ENCODE measurements at places on chromosomes 11 and 22. TPM values are rescaled to one million over a fixed set of nuclear protein-coding genes. Genes with fewer than 3 reads are reported as not detected.
A peak's percentile ranks its signal among the peaks of the same experiment; 100 is the strongest.

OR6T1 gene
- total RNA-seq, result not detected

TRIM29 gene
- not detected for total RNA-seq

USP2 gene
- total RNA-seq, result 20.6 TPM

AQP11 gene
- total RNA-seq, result not detected

- DNase-seq, result peak; percentile 69
Observed at GRCh38 chr11:67266449-67267187, at the start of gene GRK2. Gene GRK2 (plus strand): TSS chr11:67266473. CDS start chr11:67266700, 227 bp downstream.

GRCh38 chr22:44737406-44738346 is 14.7 kb upstream of the ARHGAP8 start:
- DNase-seq, result no peak

- no peak for DNase-seq
Observed at GRCh38 chr22:23098718-23099530, 28.6 kb downstream of the GNAZ start.

DNA sequence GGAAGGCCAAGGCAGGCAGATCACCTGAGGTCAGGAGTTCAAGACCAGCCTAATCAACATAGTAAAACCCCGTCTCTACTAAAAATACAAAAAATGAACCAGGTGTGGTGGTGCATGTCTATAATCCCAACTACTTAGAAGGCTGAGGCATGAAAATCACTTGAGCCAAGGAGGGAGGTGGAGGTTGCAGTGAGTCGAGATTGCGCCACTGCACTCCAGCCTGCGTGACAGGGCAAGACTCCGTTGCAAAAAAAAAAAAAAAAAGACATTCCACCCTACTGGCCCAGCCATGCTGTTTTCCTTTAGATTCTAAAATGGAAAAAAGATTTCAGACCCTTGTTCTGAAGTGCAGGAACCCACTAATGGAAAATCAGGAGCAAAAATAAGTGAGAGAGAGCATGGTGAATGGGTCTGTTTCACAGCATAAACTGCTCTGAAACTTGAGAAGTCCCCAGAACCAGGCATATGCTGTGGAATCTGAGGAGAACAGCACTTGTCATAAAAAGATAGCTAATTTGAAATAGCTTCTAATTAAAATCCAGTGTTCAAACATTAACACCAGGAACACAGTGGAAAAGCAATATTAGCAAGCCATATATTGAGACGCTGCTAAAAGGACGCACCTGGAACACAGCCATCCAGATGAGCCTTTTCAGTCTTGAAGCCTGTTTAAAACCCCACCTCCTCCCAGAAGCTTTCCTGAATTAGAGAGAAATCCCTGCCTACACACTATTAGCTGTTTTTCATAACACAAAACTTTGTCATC is 66.3 kb upstream of the CHRM4 start:
- DNase-seq, result no peak

DNA sequence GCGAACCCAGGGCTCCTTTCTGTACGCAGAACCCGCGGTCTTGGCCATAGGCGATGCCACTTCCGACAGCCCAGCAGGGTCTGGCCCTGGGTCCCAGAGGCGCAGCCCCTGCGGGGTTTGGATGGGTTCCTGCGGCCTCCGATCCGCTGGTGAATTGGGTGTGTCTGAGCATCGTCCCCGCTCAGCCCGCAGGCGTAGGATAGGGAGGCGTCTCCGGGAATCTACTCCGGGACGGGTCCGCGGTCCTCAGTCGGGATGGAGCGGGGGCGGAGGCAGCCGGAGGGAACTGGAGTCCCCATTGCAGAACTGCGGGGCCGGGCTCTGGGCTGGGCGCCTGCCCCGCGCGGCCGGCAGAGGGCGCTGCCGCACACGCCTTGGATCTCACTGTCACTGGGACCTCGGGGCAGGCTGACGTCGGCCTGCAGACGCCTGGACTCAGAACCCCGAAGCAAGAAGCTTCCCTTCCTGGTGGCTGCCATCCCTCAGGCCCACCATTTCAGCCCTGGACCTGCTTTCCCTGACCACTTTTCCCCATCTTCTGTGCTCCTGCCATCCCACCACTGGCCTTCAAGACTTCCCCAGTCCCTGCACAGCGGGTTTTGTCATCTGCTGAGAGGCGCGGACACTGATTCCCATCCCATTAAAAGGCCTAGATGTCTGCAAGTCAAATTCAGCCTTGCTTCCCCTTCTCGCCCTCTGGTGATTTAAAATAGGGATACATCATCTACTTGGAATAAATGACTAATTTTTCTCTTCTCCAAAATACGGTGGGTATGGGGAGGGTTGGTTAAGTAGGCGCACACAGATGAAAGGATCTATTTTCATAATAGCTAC is 38.3 kb upstream of the CREB3L1 start:
- DNase-seq, result peak; percentile 76

- DNase-seq, result no peak
Observed at GRCh38 chr11:15266999-15267398, 152.3 kb downstream of the INSC start.
